ENCODE measurements at places on chromosomes 11 and 22.

- no peak for DNase-seq
Observed at GRCh38 chr11:10263929-10264328, 30.1 kb downstream of the SBF2 start.

DNA sequence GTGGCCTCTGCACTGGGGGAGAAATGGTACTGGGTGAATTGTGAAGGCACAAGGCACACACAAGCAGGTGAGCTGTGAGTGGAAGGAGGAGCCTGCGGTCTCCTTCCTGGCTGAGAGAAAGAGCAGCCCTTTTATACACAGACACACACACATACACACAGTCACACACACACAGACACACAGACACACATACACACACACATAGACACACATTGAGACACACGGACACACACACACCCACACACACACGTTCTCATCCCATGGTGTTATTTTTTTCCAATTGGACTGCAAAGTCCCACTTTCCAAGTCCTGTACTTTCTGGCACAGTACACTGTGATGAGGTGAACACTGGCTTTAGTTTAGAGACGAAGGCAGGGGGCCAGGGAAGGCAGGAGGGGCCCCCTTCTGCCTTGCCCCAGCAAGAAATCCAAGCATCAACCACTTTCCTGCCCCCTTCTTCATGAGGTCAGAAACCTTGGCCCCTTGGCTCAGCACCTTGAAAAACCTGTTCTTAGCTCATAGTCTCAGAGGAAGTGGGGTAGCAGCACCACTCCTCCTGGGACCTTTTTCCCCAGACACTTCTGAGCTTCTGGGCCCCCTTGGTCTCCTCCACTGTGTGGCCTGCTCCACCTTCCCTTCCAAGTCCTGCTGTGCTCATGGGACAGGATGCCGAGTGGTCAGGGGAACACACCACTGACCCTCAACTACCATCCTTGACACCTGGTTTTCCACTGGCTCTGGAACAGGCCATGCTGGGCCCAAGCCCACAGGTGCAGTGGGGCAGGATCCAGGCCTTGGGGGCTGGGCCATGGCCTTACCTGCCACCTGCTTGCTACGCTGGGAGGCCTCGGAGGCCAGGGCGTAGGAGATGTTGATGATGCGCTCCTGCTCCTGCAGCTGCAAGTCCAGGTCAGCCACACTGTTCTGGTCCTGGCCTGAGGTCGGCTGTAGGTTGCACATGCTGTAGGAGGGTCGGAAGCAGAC, 43.8 kb downstream of the C11orf58 start:
- DNase-seq, result no peak

- DNase-seq, result no peak
Observed at GRCh38 chr11:12671370-12671769, 2.9 kb upstream of the TEAD1 start.

DNA sequence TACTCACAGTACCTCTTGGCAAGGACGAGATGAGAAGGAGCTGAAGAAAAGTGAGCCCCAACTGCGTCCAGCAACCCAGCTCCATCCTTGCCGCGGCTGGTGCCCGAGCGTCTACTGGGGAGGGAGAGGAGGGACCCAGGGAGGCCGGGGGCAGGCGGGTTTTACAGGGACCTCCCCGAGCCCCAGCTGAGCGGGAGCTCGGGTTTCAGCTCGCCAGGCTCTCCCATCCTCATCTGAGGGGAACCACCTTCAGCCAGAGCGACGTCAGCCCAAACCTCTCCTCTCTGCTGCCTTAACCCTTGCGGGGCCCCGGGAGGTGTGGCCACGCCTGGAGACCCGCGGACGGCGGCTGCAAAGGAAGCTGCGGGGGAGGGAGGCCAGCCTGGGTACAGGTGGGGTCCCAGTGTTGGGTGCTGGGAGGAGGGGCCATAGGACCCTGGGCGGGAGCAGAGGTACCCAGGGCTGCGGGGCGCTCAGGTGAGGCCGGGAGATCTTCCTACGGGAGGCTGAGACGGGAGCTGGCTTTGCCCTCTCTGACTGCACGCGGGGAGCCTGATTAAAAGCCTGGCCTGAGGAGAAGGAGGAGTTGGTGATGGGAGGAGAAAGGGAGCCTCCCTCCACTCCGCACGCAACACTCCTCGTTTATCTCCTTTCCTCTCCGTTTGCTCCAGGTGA, at the start of gene PAMR1:
Gene PAMR1 (minus strand): TSS at position 116 of the 675 bp plus-strand sequence. CDS start 31 bp downstream, at position 85.
- peak; percentile 83 for DNase-seq

GRCh38 chr11:97079244-97079643, 689.4 kb downstream of the JRKL start:
- DNase-seq, result no peak

DNA sequence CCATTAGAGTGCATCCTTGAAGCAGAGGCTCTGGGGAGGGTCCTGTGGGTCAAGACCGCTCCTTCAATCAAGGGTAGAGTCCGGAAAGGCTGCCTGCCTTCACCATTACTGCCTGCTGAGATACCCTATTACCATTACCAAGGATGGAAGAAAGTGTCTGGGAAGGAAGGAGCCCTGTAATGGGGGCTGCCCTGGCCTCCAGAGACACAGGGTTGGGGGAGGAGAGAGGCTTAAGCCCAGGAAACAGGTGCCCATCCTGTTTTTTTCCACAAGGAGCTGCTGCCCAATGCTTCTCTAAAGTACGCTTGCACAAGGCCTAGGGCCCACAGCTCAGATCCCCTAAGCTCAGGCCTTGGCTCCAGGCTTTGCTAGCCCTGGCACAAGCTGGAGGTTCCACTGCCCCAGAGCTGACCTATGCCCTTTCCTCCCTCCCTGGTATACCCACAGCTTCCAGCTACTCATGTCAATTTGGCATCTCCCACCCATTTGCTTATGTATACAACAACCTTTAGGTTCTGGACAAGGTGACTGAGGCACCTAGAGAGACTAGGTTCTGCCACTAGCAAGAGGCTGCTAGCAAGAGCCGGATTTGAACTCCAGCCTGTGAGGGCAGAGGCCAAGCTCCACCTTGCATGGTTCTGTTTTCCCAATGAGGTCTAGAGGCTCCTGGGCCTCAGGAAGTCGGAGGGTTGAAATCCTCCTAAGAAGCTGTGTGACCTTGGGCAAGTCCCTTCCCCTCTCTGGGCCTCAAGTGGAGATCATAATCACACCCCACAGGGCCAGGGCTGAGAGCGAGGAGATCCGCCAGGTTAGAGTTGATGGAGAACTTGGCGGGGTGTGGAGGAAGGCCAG, 1.5 kb upstream of the PLCB3 start:
- DNase-seq, result no peak

DNA sequence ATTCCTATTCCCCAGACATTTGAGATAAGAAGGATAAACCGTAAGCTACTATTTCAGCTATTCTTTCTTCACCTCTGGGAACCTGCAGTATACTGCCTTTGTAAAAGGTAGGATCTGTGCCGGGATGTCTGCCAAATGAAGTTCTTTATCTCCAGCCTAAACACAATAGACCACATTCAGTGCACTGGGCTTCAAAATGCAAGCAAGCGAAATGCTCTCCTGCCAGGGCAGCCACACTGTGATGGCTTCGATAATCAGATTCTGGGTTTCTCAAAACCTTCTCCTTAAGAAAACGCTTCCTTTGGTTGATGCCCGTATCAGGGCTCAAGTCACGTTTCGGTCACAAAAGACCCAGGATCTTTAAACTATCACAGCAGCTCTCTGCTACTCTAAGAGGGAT, 299.5 kb upstream of the B3GAT1 start:
- no peak for DNase-seq

DNA sequence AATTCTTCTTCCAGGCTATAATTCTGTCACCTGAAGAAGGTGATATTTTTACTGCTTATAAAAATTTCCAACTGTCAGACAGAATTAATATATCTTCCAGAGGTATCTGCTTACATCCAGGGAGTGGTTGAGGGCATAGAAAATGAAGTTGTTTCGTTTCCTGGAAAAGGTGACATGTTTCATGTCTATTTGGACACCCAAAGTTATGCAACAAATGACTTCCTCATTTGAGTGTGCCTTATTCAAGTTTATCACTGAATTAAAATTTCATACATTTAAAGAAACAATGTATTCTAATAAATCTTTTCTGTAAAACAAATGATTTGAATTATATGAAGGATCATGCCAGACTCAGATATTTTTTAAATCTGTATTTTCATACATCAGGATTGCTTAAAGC, 8.5 kb upstream of the GRAMD1B start:
- DNase-seq, result no peak

GRCh38 chr11:118980191-118980881, 8.8 kb downstream of the FOXR1 start:
- no peak for DNase-seq

DNA sequence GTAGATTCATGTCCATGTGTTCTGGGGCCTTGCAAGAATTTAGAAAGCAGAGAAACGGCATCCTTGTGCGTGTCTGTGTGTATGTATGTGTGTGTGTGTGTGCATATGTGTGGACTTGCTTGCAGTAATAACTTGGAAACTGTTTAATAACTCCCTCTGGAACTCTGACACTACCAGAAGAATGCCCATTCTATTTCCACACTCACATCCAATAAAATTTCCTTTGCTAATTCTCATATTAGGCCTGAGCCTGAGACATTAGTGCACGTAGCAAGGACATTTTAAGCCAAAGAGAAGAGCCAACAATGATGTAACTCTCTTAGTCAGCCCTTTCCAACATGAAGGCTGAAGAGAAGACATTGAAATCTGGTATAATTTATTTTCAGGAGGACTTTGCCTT, 3.2 kb downstream of the OR4D6 start:
- DNase-seq, result no peak

- DNase-seq, result no peak
Observed at GRCh38 chr11:77131560-77131959, 3.5 kb downstream of the MYO7A start.

- DNase-seq, result no peak
Observed at GRCh38 chr11:109940816-109941215, 152.4 kb upstream of the ZC3H12C start.

GRCh38 chr11:87974797-87975196, 200.4 kb downstream of the RAB38 start:
- DNase-seq, result no peak

GRCh38 chr22:43833286-43834240, 21.5 kb upstream of the EFCAB6 start:
- no peak for DNase-seq

GRCh38 chr22:43749473-43749872, 62.6 kb downstream of the EFCAB6 start:
- no peak for DNase-seq

- DNase-seq, result no peak
Observed at GRCh38 chr11:34750692-34751405, 130.0 kb downstream of the EHF start.

GRCh38 chr11:32886180-32886579, 6.4 kb upstream of the QSER1 start:
- DNase-seq, result no peak

DNA sequence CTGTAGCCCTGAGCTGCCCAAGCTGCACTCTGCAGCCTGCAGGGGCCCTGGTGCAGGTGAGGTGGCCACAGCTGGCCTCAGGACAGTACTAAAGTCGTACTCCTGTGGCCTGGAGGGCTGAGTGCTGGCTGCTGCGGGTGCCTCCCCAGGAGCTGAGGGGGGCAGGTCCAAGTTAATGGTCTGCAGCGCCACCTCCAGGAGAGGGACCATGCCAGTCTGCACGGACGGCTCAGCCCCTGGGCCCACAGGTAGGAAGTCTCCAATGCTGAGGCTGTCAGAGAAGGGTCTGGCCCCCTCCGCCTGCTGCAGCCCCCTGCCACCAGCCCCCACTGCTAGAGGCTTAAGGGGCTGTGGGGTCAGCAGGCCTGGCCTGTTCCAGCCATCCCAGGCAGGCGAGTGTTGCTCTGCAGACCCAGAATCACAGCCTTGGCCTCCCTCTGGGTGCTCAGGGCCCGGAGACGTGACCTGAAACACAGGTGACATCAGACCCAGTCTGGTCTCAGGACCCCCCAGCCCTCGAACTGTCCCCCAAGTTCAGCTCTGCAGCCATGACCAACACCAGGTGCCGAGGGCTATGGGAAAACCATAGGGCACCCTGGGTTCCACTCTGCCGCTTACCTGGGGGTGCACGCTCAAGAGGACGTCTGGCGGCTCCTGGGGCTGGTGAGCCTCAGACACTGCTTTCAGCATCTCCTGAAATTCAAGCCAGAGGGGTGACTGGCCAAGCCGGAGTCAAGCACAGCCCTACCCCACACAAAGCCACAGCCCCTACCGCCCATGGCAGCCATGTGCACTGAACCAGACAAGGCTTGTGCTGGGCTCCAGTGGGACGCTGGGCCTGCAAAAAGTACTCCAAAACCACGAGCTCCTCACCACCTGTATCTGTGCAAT, 20.8 kb downstream of the SELENOO start:
- peak; percentile 51 for DNase-seq

- DNase-seq, result no peak
Observed at GRCh38 chr11:20248871-20249270, 88.6 kb upstream of the DBX1 start.

DNA sequence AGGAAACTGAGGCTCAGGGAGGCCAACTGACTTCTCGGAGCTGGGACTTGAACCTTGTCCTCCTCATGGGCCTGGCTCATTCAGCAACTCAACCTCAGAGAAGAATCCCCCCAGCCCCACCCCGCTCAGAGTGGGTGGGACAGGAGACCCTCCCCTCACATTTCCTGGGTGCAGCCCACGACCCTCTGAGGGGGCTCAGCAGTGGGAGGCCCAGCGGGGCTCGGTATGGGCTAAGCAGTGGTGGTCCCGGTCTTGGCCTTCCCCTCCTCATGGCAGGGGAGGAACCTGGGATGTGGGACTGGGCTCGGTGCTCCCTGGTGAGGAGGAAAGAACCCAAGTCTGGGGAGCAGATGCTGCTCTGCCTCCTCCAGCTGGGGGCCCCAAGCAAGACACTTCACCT, 14.2 kb upstream of the CABP7 start:
- no peak for DNase-seq

DNA sequence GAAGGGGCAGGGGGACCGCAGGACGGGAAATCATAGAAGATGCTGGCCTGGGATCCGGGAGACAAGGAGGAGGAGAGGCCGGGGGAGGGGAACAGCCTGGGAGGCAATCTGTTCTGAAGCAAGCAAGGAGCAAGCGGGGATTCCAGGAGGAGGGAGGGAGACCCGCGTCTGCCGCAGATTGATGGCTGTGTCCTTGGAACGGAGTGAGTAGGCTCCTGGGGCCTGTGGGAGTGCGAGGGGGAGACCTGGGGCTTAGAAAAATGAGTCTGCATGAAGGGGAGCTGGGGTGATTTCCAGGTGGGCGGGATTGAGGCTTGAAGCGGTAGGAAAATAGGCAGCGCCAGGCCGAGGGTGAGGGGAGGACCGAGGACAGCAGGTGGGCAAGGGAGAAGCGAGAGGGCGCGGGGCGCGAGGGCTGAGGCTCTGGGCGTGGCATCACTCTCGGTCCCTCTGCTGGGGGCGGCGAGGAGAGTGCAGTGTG, 1.6 kb upstream of the LRRC55 start:
- DNase-seq, result peak; percentile 68

GRCh38 chr11:827897-828192, at the start of gene CRACR2B:
CRACR2B (plus strand) TSS chr11:827919; CDS start chr11:828608, 689 bp downstream.
- no peak for DNase-seq

GRCh38 chr22:32411402-32411801, 645 bp downstream of the RTCB start:
- peak; percentile 58 for DNase-seq

- DNase-seq, result no peak
Observed at GRCh38 chr11:36155770-36156160, 133.5 kb downstream of the COMMD9 start.
